ENCODE measurements at places on chromosomes 2 and 18. TPM values are rescaled to one million over a fixed set of nuclear protein-coding genes. Genes with fewer than 3 reads are reported as not detected.

DNA sequence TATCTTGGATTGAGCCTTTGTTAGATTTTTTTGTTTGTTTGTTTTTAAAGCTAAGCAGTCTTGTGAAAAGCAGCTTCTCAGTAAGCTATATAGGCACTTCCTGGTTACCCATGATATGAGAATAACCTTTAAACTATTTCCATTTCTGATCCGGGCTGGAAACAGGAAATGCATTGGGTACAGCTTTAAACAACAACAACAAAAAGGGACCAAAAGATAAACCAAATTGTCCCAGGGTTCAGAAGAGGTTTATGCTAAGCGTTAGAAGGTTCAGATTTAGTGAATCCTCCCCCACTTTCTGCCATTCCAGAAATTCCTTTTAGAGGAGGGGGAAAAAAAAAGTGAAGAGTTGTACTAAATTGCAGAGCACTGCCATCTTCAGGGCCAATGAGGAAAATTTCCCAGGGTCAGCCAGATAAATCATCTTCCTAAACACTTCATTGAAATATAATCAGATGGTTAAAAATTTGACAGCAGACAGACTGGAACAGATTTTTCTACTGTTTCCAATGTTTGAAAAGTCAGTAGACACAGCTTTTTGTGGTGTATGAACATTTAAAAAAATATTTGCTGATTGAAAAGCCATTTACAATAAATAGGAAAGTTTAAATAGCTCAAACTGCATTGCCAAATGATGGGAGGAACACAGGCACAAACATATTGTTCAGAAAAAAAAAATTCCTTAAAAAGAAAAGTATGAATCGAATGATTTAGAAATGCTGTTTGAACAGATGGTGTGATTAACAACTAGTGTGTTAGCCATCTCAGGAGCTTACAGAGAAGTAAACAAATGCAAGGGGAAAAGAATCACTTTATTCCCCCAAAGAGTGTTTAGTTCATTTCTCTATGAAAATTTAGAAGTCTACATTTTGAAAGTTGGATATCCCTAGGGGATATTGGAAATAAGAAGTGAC lies 189.9 kb upstream of the TANK start:
- peak overlapping the region; percentile 58 for H3K27ac ChIP-seq
- H3K27me3 ChIP-seq: no peaks in the 10 kb centered on the region
- H3K4me1 ChIP-seq: no peaks in the 10 kb centered on the region
- no peak overlapping the region for H3K4me3 ChIP-seq

DNA sequence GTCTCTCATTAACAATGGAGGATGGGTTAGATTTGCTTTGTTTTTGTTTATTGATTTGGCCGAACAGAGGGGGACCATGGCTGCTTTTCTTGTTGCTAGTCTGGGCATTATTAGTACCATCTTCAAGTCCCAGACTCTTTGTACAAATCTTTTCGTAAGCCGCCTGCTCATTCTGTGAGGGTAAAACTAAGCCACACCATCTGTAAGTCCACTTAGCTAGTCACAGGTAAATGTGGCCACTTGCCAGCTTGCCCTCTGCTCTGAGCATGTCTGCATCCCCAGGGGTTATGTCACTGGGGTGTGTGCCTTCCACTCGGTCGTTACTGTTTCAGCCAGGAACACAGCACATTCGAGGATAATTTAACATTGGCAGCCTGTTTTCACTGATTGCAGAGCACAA lies 85.6 kb downstream of the SMIM21 start:
- no peaks in the 10 kb centered on the region for H3K4me1 ChIP-seq
- no peak overlapping the region for H3K4me3 ChIP-seq
- H3K27me3 ChIP-seq: no peaks in the 10 kb centered on the region

DNA sequence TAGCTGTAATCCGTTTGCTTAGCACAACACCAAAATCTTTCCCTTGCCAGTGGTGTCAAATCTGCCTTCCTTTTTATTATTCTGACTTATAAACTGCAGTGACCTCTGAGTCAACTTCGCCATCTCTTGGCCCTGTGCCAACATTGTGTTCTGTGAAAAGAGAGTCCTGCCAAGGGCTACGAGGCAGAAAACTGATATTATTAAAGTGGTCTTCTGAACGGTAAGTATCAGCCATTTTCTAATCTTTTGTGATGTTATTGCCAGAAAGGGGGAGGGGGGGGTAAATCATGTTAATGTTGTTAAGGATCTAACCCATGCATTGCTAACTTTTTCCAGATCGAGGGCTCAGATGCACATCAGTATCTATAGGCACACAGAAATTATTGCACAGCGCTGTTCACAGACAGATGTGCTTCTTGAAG lies 121.5 kb upstream of the LTBP1 start:
- H3K27me3 ChIP-seq: no peaks in the 10 kb centered on the region
- H3K27ac ChIP-seq: no peak overlapping the region
- no peak overlapping the region for H3K4me3 ChIP-seq
- no peaks in the 10 kb centered on the region for H3K4me1 ChIP-seq

The G6PC2 gene
- not detected for total RNA-seq

DNA sequence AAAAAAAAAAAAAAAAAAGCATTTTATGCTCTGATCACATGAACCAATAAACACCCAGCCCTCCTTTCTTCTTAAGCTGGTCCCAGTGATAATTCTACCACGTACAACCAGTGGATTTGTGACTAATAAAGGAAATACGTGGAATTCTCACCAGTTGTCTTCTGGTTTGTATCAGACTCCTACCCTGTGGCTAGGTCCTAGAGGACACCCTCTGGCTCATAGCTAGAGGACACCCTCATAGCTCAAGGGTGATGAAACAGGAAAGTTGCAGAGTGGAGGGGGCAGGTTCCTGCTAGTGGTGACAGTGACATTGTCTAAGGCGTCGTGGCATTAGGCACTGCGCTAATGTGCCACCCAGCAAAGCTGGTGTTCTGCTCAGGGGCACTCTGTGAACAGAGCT lies 167.8 kb downstream of the BCL11A start:
- H3K4me1 ChIP-seq: no peaks in the 10 kb centered on the region
- no peak overlapping the region for H3K4me3 ChIP-seq
- H3K27me3 ChIP-seq: no peaks in the 10 kb centered on the region
- no peak for DNase-seq
- H3K36me3 ChIP-seq: no peaks in the 10 kb centered on the region

The CCDC74B gene
- 3.1 TPM for total RNA-seq

- H3K27ac ChIP-seq: no peak overlapping the region
- no peaks in the 10 kb centered on the region for H3K4me1 ChIP-seq
- no peaks in the 10 kb centered on the region for H3K27me3 ChIP-seq
- H3K4me3 ChIP-seq: no peak overlapping the region
Measured at GRCh38 chr2:228417956-228418355, 236.5 kb upstream of the SPHKAP start.

The BARD1 gene
- 30.3 TPM for total RNA-seq

GRCh38 chr2:111028720-111029119 lies 92.0 kb upstream of the BCL2L11 start:
- peaks cover 7% of the 10 kb centered on the region for H3K27me3 ChIP-seq
- DNase-seq: peak; percentile 11
- no peak overlapping the region for H3K4me3 ChIP-seq
- no peaks in the 10 kb centered on the region for H3K4me1 ChIP-seq
- no peaks in the 10 kb centered on the region for H3K36me3 ChIP-seq
- H3K27ac ChIP-seq: no peak overlapping the region

GRCh38 chr18:26863122-26863879 lies 2.2 kb downstream of the AQP4 start:
- H3K36me3 ChIP-seq: no peaks in the 10 kb centered on the region
- H3K4me1 ChIP-seq: no peaks in the 10 kb centered on the region
- H3K27ac ChIP-seq: no peak overlapping the region
- H3K27me3 ChIP-seq: no peaks in the 10 kb centered on the region

DNA sequence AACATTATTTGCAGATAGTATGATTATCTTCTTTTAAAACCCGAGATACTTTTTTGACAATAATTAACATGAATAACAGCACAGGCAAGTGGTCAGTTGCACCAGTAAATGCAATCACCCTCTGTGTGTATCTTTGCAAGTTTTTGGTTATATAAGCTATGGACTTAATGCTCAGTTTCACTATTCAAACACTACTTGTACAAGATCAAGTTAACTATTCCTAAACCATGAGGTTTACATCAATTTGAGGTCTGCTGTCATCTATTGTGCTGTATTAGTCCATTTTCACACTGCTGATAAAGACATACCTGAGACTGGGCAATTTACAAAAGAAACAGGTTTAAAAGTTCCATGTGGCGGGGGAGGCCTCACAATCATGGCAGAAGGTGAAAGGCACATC lies 323.2 kb downstream of the NR4A2 start:
- DNase-seq: no peak
- H3K4me3 ChIP-seq: no peak overlapping the region
- H3K4me1 ChIP-seq: no peaks in the 10 kb centered on the region
- H3K27ac ChIP-seq: no peak overlapping the region
- no peaks in the 10 kb centered on the region for H3K27me3 ChIP-seq
- no peaks in the 10 kb centered on the region for H3K36me3 ChIP-seq

The FEZ2 gene
- total RNA-seq: 64.7 TPM

DNA sequence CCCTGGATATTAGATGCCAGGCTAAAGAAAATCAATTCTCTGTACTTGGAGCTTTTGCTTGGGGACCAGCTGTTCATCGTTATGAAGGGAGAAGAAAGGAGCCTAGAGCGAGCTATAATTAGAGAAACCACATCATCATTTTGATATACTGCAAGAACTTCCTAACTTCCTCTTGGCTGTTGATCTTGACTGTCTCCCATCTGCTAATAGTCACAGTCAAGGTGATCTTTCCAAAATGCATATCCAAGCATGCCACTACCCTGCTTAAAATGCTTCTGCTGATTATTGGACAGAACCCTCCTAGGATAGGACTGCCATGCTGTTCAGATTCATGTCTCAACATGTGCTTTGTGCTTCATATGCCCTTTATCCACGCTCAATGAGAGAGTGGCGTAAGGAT lies 54.8 kb downstream of the RAPGEF4 start:
- DNase-seq: no peak
- H3K27ac ChIP-seq: no peak overlapping the region
- no peaks in the 10 kb centered on the region for H3K27me3 ChIP-seq

GRCh38 chr18:9429662-9429993 lies 45.7 kb upstream of the RALBP1 start:
- no peaks in the 10 kb centered on the region for H3K36me3 ChIP-seq
- H3K27me3 ChIP-seq: no peaks in the 10 kb centered on the region
- no peak for DNase-seq
- peaks cover 3% of the 10 kb centered on the region for H3K4me1 ChIP-seq

- no peaks in the 10 kb centered on the region for H3K36me3 ChIP-seq
- DNase-seq: no peak
- H3K4me3 ChIP-seq: no peak overlapping the region
- H3K27ac ChIP-seq: no peak overlapping the region
- H3K27me3 ChIP-seq: no peaks in the 10 kb centered on the region
Measured at GRCh38 chr18:58525928-58526424, 102.9 kb downstream of the ALPK2 start.

DNA sequence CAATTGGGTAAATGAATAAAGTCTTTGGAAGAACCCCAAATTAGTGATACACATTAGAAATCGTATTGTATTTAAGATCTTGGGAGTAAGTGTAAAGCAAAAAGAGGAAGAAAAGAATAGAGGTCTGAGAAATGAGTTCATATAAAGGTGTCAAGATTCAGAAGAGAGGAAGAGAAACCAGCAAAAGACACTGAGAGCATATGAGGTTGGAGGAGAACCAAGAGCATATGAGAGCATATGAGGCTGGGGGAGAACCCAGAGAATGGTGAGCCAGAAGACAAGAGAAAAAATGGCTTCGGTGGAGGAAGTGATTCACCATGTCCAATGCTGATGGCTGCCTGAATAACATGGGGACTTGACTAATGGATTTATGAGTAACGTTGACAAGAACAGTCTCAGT lies 620.1 kb upstream of the GCFC2 start:
- no peaks in the 10 kb centered on the region for H3K4me1 ChIP-seq
- no peaks in the 10 kb centered on the region for H3K27me3 ChIP-seq
- no peak overlapping the region for H3K4me3 ChIP-seq
- H3K27ac ChIP-seq: no peak overlapping the region
- no peaks in the 10 kb centered on the region for H3K36me3 ChIP-seq

DNA sequence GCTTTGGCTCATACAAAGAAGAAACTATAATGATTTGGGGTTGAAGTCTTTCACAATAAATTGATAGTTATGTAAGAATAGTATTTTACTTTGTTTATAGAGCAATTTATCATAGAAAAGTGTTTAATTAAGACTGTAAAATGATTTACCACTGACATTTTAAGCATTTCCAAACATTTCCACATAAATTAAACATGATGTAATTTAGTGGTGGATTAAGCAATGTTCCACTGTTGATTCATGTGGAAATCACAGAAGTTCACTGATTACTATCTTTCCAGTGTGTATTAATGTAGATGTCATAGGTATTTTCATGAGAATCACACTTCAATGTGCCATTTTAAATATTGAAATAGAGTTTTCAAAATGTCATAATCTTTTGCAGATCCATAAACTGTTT lies 40.1 kb upstream of the GRB14 start:
- H3K27me3 ChIP-seq: no peaks in the 10 kb centered on the region
- H3K4me1 ChIP-seq: no peaks in the 10 kb centered on the region
- DNase-seq: peak; percentile 71
- no peak overlapping the region for H3K4me3 ChIP-seq
- H3K36me3 ChIP-seq: no peaks in the 10 kb centered on the region
- no peak overlapping the region for H3K27ac ChIP-seq

DNA sequence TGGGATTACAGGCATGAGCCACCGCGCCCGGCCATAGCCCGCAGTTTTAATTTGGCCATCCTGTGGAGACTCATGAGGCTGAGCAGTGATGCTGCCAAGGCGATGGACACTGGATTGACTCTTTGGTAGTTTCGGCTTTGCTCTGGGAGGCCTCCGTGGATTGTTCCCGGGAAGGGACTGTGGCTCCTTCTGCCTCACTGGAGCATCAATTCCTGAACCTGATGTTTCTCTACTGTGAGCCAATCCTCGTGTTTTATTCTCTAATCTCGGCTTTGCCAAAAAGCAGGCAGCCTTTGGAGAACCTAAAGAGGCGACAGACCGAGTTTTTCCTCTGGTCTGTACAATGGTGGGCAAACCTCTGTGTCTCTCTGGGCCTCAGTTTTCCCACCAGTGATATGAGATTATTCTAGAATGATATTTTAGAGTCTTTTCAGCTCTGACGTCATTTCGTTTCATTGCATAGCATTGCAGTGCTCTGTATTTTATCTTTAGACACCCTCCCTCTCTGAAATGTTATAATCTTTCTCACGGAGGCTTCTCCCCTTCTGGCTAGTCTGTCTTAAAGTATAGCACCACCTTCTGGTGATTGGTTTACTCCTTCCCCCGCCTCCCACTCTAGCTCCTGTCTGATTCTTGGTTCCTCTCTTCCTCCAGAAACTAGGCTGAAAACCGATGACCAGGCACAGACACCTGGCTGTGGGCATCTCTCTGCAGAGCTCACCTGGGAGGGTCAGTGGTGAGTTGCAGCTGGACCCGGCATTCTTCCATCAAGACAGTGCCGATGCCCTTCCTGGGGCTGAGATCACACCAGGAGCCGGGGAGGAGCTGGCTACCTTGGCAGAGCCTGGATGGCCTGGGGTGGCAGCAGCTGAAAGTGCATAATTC lies 341.3 kb downstream of the MYCN start:
- H3K4me3 ChIP-seq: no peak overlapping the region
- H3K27ac ChIP-seq: no peak overlapping the region
- no peaks in the 10 kb centered on the region for H3K36me3 ChIP-seq
- H3K4me1 ChIP-seq: no peaks in the 10 kb centered on the region
- DNase-seq: no peak

The CSRNP3 gene
- total RNA-seq: 0.66 TPM

The IGFBP5 gene
- 1,100 TPM for total RNA-seq
